GM23248 (cell line): ENCODE measurements at places on chromosomes 3 and 15. TPM values are rescaled to one million over a fixed set of nuclear protein-coding genes. Genes with fewer than 3 reads are reported as not detected.

- no peak for DNase-seq
These were observed 90.7 kb upstream of the IQSEC1 start for GRCh38 chr3:13163848-13164382.

GRCh38 chr15:80695099-80695910 lies at the start of gene ABHD17C:
TSS of gene ABHD17C (plus strand) at chr15:80695310. CDS start at chr15:80695430, 120 bp downstream.
- DNase-seq = peak; percentile 84

DYNC1LI1 gene
- 33.4 and 40.5 TPM in 2 replicates for total RNA-seq

DNA sequence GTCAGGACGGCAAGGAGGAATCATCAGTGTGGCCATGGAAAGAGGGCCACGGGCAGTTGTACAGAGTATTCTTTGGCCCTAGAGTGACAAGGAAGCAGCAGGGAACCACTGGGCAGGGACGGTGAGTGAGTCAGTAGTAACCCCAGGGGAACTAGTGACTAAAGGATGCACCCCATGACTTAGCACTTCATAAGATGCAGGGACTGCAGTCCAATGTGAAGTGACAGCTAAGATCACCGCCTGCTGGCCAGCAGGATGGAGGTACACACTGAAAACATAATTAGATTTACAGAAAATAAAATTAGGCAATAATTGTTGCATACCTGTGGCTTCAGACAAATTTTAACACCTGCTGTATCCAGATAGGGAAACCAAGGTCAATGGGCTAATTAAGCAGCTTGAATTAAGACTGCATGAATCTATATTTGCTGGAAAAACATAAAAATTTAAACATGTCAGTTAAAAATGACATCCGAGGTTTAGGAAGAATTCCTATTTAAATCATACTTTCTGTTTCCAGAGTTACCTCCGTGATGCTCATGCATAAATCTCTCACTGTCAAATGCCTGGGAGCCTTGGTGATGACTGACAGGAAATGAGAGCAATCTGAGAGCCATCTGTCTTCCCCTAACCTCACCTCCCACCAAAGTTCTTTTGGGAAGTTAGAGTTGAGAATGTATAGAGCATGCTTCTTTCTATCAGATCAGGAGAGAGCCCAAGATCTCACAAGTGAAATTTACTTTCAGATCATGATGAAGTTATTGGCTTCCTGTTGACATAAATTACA lies 56.5 kb downstream of the DCLK3 start:
- peak; percentile 86 for DNase-seq
